HFFc6 (cell line): ENCODE measurements at places on chromosomes 4 and X.

DNA sequence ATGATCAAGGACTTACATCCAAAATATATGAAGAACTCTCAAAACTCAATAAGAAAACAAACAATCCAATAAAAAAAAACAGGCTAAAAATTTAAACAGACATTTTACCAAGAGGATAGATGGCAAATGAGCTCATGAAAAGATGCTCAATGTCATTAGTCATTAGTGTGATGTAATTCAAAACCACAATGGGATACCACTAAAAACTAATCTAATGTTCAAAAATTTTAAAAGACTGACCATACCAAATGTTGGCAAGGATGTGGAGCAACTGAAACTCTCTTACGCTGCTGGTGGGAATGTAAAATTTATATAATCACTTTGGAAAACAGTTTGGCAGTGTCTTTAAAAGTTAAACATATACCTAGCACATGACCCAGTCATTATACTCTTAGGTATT lies 43.7 kb downstream of the RPS6KA6 start:
- peak; percentile 43 for DNase-seq

- DNase-seq = peak; percentile 86
Observed at GRCh38 chrX:49039598-49040375, 3.4 kb downstream of the TFE3 start.

- DNase-seq = no peak
Observed at GRCh38 chrX:36861601-36862000, 146.6 kb upstream of the FAM47C start.

DNA sequence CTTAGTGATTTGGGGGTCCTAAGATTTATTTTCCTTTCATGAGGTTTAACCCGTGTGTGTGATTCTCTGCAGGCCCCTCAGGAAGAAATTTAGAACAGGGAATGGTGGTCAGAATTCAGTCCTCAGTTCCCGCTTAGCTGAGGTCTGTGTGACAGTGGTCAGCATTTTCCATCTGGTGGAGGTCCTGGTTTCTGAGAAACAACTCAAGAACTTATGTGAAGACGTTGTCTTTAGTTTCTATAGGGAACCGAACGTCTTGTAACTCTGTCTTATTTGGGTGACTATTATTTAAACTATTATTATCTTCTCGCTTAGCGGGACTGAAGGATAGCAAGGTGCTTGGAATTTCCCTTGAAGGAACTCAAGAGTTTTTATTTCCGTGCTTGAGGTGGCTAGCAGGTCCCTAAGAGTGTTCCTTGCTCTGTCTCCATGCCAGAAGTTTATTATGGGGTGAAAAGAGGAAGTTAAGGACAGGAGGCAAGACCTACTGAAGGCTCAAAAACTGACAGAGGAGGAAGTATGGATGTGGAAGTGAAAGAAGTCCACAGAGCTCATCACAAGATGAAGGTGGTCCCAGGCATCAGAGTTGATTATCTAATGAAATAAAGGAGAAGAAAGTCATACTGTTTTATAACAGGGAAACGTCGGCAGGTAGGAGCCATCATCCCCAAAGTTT lies 9.4 kb downstream of the MGST2 start:
- DNase-seq = no peak

- no peak for DNase-seq
Observed at GRCh38 chrX:21702725-21703124, 44.6 kb upstream of the KLHL34 start.

DNA sequence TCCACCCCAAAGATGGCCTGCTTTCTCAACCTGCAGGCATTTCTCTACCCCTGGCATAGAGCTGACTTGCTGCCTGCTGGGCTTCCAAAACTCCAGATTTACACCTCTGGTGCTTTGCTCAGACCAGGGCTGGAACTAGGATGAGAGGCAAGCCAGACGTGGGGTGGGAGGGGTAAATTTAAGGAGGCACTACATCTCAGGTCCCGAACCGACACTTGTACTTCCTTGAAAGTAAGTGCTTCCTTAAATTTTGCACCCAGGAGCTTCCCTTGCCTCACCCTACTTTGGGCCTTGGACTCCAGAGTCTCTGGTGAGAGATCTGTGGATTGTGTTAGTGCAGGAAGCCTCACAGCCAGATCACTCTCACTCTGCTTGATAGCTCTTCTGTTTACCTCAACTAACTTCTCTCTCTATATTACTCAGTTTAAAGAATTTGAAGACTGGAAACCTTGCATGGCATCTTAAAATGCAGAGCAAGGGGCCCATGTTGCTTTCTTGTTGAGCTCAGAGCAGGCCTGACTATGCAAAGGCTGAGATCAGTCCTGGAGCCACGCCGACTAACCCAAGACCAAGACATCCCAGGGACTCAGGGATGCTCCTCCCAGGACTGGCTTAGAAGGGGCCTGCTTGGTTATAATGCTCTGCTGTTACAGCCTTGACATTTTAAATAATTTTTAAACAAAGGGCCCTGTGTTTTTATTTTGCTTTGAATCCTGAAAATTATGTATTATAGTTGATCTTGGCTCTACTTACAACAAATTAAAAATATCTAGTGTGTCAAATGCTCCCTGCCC lies 145.0 kb upstream of the LEF1 start:
- DNase-seq = no peak

- no peak for DNase-seq
Observed at GRCh38 chr4:4755306-4755705, 104.2 kb upstream of the MSX1 start.

DNA sequence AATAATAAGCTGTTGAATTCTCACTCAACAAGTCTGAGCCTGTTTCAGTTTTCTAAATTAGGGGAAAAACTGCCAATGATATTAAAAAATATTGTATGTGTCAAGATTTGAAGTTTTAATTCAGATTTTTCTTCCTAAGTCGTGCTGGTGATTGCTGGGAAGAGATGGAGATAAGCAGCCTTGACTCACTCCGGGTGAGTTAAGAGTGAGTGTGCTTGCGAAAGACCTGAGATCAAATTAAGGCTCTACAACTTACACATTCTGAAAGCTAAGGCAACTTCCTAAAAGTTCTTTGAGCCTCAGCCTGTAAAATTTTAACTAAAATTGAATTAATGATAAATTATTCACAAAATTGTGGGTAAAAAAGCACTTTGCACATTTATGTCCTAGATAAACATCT lies 1441.2 kb downstream of the PCDH7 start:
- no peak for DNase-seq

DNA sequence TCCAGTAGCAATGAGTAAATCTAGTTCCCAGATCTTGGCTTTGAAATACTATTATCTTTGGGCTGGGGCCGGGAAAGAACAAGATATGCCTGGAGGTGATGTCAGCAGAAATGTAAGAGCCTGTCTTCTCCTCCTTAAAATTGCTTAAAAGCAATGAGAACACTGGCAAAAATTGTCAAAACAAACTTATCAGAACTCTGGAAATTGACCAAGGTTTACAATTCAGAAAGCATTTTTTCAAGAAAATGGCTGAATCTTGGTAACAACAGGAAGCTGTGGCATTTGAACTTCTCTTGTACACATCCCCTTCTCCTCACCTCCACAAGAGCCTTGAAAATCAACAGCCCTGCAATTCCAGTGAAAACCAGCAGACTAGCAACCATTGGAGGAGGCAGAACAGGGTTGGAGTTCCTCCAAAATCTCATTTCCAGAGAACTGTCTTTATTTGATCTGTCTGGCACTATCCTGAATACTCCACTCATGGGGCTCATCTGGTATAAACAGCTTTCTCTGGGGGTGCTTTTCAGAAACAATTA lies 13.5 kb downstream of the TIMP1 start:
- DNase-seq = peak; percentile 52

- no peak for DNase-seq
Observed at GRCh38 chr4:38606587-38606905, 57.5 kb upstream of the KLF3 start.

DNA sequence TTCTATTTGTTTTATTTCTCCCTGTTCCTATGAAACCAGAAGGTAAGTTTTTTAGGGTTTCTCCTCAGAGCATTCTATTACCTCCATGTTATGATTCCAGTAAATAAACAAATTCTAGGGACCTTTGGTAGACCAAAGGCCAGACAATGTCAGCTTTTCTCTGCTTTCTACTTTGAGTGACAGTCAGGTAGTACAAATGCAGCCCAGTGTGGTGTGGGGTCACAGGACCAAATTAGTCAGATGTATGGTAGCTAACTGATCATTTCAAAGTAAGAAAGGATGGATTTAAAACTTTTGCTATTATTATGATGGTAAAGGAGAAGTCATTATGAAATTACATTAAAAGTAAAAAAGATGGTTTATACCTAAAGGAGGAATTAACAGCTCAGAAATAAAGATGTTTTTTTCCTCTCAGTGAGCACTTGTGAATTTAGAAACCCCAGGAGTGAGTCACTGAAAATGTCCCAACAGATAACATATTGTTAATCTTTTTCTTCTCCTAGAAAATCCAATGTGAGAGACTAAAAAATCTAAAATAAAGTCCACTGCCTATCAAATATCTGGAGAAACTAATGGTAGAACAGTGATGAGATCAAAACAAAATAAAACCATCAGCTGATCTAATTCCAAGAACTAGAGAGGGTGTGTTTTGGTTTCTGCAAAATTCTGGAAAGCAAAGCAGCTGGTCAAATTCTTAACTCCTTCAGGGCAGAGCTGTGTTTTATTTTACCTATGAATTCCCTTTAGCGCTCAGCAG lies 16.6 kb upstream of the KLHL2 start:
- no peak for DNase-seq

DNA sequence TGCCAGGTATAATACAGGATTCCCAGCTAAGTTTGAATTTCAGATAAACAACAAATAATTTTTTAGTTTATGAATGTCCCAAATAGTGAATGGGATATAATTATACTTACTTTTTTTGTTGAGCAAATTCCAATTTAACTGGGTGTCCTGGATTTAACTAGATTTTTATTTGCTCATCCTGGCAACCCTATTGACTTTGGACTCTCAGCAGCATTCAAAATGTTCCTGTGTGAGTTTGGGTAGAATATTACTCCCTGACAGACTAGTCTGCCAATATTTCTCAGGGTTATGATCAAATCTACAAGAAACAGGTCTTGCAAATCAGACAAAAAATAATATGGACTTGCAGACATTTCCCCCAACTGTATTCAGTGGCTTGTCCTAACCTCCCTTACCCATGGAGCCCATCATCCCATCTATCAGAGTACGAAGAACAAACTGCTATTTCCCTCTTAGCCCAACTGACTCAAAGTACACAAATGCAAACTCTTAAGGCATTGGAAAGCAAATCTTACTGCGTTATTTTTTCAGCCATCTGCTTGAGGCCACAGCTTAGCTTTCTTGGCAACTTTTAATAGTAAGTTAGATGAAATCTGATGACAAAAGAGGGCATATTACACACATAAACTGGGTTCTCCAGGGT lies 20.7 kb downstream of the SETD7 start:
- no peak for DNase-seq

DNA sequence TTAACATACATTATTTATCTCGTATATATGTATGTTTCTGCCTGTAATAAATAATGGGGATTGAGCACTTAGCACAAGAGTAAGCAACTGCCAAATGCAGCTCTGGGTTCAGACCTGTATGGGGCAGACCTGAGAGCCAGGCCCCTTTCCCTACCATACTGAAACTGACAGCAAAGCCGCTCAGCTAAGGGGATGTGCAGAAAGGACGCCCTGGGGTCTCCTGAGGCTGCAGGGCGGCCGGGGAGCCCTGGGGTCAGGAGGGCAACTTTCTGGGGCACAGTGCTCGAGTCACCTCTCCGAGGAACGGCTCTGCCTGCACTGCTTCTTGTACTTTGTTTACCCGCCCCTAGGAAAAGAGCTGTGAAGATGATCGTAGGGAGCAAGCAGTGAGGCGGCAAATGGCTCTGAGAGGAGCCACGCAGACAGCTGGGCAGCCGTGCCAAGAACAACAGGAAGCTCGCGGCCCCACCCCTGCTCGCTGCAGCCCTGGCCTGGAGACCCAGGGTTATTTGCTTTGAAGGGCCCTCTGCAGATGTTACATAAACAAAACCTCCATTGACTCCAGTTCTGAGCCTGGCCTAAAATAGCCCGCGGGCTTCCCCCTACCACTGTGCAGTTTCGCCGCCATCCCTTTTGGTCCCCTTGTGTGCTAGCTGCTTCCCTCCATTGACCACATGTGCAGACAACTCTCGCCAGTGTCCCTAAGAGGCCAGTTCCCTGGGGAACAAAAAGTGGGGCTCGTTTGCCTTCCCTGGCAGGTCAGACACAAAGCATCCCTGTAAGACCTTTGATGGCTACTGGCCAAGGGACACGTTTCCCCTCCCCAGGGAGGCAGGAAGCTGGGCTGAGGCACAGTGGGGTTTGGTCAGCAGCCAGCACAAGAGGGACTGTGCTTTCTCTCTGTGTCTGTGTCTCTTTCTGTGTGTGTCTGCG lies 111.3 kb upstream of the LNX1 start:
- peak; percentile 52 for DNase-seq

- DNase-seq = no peak
Observed at GRCh38 chrX:56920338-56920997, 74.9 kb downstream of the SPIN3 start.

GRCh38 chr4:73912191-73912590 lies 43.0 kb downstream of the CXCL1 start:
- no peak for DNase-seq

- DNase-seq = no peak
Observed at GRCh38 chr4:154911608-154912098, 130.6 kb downstream of the RBM46 start.

DNA sequence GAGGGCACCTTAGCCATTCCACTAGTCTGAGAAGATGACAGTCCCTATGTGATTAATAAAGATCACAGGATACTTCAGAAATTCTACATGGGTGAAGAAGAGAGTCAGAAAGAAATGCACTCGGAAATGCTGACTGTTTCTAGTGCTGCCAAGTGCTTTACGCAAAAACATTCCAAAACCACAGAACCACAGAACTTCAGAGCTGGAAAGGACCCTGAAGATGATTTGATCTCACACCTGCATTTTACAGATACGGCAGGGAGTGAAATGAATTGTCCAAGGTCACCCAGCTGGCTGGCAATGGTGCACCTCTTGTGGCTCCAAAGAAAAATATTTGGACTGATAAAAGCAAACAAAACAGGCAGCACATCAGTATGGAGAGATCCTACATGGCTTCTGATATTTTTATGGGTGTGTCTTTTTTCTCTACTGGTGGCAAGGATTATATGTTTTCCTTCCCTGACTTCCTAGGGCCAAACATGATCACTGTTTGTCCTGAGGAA lies 115.9 kb downstream of the MAML3 start:
- peak; percentile 3 for DNase-seq

DNA sequence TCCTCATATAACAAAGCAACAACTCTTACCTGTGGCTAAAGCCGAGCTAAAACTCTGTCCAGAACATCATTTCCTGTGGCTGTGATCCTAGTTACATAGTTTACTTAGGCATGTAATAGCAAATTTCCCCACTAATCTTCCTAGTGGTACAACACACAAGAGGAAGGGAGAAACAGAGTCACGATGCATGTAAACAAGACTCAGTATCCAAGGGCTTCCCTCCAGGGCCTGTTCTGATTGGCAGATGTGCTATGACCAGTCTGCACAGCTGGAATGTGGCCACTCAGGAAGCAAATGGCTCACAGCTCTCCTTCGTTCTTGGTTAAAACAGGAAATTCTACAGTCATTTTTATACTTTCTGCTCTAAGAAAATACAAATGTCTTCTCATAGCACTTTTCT lies 49.2 kb upstream of the PRSS48 start:
- peak; percentile 75 for DNase-seq

GRCh38 chrX:120380699-120381098 lies 18.8 kb downstream of the ATP1B4 start:
- DNase-seq = no peak
